ENCODE measurements at places on chromosomes 1 and 21. TPM values are rescaled to one million over a fixed set of nuclear protein-coding genes. Genes with fewer than 3 reads are reported as not detected.

The PDZK1 gene
- 0.97 TPM for total RNA-seq

The MARK1 gene
- 0.65 TPM for total RNA-seq

The S100A7A gene
- not detected for total RNA-seq

The RGS8 gene
- not detected for total RNA-seq

The RNF186 gene
- not detected for total RNA-seq

The TIE1 gene
- not detected for total RNA-seq

The PLA2G4A gene
- 2.9 TPM for total RNA-seq

- no peak for DNase-seq
Measured at GRCh38 chr1:115462566-115463076, 124.6 kb upstream of the NGF start.

DNA sequence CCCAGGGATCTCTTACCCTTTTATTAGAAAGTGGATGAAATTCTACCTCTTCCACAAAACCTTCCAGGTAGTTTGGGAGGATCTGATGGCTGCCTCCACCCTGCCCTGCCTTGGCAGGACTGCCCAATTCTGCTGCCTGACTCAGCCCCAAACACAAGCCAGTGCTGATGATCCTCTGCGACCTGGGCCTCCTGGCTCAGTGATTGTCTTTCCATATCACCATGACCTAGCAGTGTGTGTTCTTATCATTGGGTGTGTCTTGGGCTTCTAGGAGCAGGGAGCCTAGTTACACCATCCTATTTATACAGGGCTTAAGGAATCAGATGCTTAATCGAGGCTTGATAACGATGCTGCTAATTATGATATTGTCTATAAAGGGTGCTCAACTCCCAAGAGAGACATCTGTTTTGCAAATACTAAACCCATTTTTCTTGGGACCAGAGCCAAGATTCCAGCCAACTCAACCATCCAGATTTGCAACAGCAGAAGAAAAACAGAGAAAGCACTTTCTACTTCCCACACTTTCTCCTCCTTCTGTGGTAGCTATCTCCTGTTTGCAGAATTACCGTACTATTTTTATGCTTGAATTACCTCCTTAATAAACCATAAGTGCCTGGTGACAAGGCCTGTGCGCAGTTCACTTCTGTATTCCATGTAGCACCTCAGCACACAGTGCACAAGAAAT is 36.5 kb upstream of the KIF21B start:
- DNase-seq: no peak

- DNase-seq: no peak
Measured at GRCh38 chr1:52249831-52250230, 107.9 kb downstream of the ZFYVE9 start.

GRCh38 chr1:178151831-178152230 is 57.9 kb downstream of the RASAL2 start:
- peak; percentile 17 for DNase-seq

GRCh38 chr1:20037877-20038276 is 32.1 kb upstream of the PLA2G5 start:
- DNase-seq: no peak

- no peak for DNase-seq
Measured at GRCh38 chr21:34595457-34595856, 19.5 kb downstream of the RCAN1 start.

DNA sequence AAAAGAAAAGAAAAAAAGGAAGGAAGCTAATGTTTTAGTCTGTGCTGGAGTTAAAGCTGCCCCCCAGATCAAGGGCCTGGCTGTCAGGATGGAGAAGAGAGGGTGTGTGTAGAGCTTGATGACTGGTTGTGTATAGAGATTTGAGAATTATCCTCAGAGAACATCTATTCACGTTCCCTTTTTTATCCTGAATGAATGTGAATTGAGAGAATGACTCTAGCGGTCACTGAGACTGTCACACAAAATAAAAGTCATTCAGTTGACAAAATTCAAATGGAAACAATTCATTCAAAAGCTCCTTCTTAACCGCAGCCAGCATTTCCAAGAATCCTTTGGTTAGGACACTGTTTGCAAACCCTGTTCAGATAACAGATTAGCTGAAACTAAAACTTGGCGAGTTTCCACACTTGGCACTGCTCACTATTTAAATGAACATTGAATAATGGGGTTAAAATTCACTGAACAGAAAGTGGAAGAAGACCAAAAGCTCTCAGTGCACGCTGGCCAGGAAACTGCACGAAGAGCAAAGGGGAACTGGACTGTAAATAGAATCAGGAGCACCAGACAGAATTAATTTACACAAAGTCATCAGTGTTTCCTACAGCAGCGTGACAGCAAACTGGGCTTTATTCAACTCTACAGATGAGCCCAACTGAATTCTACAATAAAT is 13.6 kb upstream of the FAM89A start:
- DNase-seq: no peak

GRCh38 chr21:37562920-37563640 is 196.5 kb downstream of the DYRK1A start:
- DNase-seq: no peak

DNA sequence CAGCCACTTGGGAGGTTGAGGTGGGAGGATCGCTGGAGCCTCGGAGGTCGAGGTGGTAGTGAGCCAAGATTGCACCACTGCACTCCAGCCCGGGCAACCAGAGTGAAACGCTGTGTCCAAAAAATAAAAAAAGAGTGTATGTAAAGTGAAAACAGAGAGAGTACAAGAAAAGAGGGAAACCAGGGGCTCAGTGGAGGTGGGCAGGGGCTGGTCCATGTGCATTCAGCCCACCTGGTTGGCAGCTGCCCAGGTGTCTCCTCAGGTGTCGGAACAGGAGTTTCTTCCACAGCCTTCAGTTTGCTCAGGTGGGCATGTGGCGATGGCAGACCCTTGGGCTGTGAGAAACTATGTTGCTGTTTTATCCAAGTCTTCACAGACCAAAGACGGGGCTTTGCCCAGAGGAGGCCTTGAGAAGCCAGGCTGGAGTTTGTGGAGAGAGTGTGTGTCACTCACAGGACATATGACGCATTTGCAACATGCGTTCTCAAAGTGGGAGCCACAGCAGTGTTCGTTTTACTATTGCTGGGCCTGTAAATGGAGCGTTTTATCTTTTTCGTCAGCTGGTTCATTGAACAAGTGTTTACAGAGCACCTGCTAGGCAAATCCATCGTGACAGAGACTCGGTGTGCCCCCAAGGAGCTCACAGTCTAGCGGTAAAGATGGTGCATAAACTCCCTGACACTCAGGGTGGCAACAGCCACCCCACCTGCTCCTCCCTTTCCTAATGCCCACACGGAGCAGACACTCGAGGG is 22.4 kb upstream of the SAMD11 start:
- DNase-seq: no peak

DNA sequence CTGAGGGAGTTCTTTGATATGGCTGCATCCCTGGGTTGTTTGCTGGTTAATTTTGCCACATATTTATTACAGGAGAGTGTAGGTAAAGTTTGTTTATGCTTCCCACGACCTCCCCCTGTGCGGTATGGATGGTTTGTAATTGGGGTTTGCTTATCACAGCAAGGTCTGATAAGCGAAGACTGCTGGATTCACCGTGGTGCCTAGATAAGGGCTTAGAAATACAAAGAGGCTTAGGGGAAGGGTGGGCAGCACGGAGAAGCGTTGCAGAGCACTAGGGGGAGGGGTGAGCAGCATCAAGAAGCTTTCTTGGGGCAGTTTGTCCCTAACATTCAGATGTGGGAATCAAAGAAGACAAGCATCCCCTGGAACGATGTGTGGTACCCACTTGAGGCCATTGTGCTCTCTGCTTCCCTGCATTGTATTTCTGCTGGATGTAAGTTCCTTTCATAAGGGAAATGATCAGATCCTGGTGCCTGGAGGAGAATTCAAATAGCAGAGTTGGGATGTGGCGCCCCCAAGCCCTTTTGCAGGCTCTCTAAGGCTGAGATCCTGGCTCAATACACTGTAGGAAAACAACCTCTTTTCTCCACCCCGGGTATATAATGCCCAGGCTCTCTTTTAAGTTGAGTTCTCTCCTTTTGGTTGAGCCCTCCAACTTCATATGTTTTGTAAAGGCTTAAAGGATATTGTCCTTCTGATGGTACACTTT is 598.1 kb upstream of the ADGRL4 start:
- DNase-seq: no peak

DNA sequence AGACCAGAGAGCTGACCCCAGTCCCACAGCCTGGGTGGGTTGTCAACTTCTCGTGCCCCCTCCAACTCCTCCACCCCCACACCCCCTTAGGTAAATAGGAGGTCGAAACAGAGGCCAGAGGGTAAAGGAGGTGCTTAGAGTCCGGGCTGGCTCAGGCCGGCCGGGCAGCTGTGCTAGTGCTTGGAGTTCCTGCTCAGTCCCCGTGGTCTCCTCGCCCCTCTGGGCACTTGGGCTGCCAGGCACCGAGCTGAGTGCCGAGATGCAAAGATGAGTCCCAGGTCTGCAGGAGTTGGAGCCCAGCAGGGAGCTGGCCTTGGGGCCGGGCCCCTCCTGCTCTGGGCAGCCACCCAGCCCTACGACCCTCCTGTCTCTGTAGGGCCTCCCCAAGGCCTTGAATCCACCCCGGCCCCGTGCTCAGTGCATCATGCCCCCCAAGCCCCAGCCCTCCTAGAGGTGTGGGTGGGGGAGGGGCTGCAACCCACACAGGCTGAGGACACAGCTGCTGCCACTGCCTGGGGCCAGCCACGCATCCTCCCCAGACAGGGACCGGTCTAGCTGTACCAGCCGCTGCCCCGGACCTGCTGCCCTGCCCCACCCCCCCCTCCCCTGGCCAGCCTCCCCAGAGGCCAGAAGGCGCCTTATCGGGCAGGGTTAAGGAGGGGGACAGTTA is 1.9 kb downstream of the SMIM1 start:
- no peak for DNase-seq

DNA sequence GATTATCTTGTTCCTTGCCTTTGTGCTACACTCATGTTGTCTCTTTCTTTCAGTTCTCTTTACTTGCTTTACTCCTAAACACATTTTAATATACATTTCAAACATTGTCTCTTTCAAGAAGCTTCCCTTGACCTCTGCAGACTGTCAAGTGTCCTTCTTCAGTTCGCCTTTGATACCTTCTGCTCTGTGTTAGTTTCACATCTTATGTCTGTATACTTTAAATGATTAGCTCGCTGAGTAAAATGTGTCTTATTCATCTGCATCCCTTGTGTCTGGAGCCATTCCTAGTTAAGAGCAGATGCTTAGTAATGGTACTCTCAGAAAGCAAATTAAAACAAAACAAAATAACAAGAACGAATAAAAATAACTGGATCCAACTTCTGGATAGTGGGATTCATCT is 303.3 kb downstream of the S1PR1 start:
- no peak for DNase-seq

DNA sequence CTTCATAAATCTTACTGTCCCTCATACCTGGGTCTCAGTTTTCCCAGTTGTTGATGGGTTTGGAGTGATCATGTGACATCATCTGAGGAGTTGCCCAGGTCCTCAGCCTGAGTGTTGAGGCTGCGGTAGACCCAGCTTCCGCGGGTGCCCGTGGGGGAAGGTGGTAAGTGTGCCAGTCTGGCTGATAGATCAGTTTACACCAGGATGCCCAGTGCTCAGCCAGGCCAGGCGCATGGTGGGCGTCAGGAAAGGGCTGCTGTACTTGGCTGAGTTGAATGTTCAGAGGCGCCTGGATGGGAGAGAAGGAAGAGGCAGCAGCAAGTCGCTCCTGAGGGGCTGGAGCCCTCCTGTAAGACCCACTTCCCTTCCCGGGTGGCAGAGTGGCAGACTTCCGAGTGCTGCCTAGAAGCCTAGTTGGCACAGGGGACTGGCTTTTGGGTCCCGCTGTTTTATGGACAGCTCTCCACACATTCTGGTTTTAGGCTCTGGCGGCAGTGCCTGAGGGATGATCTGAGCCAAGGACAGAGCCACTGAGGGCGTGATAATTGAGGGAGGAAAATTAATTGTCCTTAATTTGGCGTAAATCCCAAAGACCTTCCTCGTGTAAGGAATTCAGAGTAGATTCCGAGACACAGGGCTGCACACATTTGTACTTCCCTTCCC is 35.8 kb downstream of the PTPRF start:
- no peak for DNase-seq

DNA sequence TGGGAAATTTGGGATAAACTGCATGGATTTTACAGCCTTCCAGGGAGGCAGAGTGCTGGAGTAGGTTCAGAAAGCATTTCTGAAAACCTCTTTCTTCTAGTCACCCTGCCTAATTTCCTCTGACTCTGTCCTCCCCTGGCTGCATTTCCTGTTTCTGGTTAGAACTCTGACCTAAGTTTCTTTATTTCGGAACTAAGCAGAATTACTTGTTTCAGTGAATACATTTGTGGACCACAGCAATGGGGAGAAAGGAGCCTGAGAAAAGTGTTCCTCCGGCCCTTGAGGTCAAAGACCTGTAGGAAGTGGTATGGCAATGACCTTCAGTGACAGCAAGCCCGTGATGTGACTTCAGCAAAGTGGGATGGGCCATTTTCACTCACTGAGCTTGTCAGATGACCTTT is 173.4 kb upstream of the RUNX1 start:
- DNase-seq: peak; percentile 30

GRCh38 chr1:43101061-43101460 is 71.0 kb downstream of the EBNA1BP2 start:
- no peak for DNase-seq

DNA sequence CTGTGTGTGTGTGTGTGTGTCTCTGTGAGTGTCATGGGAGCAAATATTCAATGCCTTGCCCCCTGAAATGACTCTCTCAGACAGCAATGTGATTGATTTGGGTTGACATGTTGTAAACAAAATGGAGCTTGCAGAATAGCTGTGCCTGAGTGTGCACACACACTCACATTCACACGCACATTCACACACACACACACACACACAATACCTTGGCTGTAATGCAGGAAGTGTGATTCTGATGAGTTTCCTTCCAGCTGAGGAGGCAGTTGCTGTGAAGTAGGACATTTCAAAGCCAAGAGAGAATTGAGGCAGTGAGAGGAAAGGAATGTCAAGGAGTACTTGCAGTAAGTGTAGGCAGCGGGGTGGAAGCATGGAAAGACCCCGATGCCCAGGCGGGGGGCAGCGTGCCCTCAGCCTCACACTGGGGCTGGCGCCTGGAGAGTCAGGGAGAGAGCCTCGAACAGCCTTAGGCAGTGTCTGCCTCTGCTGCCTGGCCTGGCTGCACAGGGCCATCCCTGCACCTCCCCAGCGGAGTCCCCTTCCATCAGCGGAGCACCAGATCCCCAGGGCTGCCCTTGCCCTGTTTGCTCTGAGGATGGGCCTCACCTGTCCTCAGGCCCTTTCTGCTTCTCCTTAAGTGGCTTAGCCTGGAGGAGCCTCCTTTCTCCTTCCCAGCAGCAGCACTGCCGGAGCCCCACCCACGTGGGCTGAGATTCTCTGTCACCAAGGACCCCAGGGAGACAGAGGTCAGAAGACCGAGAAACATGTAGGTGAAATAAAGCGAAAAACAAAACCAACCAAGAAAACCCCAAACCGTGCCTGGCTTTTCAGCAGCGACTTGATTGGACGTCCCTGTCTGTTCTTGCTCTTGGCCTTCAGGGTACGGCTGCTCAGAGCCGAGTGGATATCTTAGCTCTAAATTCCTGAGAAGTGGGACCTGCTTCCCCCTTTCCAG is 9.2 kb downstream of the VASH2 start:
- no peak for DNase-seq

GRCh38 chr1:182869241-182869666 is 30.1 kb downstream of the DHX9 start:
- DNase-seq: peak; percentile 13

DNA sequence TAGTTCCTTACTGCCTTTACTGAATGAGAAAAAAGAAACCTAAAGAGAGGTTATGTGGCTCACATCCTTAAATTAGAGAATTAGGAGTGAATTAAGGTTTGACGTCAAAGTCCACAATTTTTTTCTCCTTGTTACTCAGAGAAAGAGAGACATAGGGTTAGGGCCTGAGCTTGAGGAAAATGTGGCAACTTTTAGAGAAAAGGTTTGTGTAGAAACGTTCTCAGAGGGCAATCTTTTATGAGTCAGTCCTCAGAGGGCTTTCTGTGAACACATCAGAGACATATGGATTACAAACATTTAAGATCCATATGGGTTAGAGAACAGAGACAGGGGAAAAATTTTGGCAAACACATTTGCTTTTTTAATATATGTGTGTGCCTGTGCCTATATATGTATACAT is 242.8 kb downstream of the TGFB2 start:
- DNase-seq: no peak

All from GM23248 (cell line).